Fibroblast of lung (primary cell): ENCODE measurements at places on chromosomes 3 and 15. TPM values are rescaled to one million over a fixed set of nuclear protein-coding genes. Genes with fewer than 3 reads are reported as not detected.
A peak's percentile ranks its signal among the peaks of the same experiment; 100 is the strongest.

- DNase-seq: no peak
These were observed 544 bp upstream of the MYO1E start for GRCh38 chr15:59373215-59373614.

DNA sequence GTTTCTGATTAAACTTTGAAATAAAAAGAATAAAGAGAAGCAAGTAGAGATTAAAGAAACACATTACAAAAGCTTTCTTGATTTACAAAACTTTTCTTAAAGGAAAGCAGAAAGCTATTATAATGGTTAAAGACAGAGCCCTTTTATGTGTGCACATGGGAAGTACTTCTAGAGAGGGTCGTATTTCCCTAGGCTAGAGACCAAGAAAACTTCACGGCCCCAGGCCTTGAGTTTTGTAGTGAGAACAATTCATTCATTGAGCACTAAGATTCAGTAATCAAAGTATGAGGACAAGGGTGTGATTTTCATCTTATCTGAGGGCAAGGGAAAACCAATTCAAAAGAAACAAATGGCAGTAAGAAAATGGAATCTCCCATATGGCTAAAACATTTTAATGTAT is 854.1 kb downstream of the ROBO1 start:
- DNase-seq: no peak

DNA sequence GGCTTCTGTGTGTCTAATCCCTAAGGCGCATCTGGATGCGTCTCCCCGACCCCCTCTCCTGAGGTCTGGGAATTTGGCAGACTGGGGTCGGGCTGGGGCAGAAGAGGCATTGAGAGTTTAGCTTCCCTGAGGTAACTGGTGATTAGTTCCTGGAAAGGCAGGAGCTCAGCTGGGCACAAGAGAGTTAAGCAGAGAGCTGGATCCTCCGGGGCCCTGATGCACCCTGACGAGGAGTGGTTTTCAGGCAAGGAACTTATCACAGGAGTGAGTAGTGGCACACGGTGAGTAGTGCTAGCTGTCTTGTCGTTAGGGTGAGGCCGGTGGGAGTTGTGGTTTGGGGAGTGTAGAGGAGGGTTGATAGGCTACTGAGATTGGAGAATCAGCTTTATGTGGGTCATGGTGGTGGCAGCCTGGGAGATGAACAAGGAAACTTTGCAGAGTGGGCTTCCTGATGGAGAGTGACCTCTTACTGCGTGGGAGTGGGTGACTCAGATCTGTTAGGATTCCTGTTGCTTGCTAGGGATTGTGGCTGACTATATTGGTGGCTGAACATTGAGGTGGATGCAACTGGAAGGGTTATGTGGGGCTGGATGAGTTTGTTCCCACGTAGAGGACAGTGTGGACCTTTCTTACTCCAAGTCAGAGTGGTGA is 897 bp downstream of the RAD54L2 start:
- DNase-seq: peak; percentile 31

DNA sequence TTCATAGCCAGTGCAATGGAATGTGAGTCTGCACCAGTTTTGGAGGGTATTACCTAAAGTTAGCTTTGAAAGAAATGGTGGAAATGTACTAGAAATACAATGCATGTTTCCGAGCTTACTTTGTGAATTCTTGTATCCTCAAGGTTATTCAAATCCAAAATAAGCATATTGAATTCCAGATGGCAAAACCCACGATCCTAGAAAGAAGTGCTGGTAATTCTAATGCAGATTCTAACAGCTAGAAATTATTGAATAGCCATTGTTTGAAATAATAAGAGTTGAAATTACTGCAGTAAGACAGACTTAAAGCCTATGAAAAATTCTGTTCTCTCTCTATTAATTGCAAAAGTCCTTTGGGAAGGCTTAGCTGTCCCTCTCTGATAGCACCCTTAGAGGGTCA is 258.4 kb downstream of the CHL1 start:
- DNase-seq: no peak

- peak; percentile 85 for DNase-seq
These were observed 38.0 kb upstream of the VILL start for GRCh38 chr3:37952564-37952963.

The DRD3 gene
- polyA plus RNA-seq: not detected in 2 replicates

DNA sequence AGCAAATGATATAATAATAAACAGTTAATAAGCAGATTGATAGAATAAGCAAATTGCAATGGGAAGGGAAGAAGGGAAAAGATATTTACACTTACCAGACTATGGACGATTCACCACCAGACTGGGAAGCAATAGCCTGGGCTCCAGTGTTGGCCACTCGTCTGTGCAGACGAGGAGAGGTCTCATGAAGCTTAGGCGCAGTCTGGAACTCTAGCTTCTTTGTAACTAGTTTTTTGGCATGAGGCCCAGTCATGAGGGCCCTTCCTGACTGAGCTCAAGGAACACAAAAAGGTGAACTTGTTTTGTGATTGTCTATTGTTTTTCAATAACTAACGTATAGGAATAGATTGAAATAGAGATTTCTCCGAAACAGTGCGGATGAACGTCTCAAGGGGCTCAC is 63.3 kb upstream of the GATM start:
- no peak for DNase-seq

The ATP13A5 gene
- not detected in 2 replicates for polyA plus RNA-seq

GRCh38 chr3:16888785-16889607 is 4.2 kb downstream of the PLCL2 start:
- no peak for DNase-seq

The INO80 gene
- 5.7 and 6.0 TPM in 2 replicates for polyA plus RNA-seq

The TM6SF1 gene
- 3.2 and 3.9 TPM in 2 replicates for polyA plus RNA-seq

DNA sequence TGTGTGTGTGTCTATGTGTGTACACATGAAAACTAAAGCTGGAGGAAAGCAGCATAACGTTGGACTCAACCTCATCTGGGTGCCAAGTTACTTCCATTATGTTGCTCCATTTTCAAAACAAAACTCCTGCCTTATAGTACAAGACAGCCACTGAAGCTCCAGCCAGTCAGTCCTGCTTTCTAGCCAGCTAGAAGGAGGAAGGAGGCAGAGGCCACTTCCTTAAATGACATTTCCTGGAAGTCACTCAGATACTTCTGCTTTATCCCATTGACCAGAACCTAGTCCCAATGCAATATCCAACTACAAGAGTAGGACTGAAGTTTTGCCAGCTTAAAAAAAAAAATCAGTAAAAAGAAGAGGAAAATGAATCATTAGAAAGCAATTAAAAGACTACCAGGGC is 31.7 kb downstream of the CADPS start:
- no peak for DNase-seq
